ENCODE measurements at places on chromosomes 3 and 15.

- no peak for DNase-seq
These were observed 909.7 kb downstream of the PLOD2 start for GRCh38 chr3:145251311-145251710.

GRCh38 chr15:76433798-76434400 lies 97.3 kb downstream of the ISL2 start:
- no peak for DNase-seq

DNA sequence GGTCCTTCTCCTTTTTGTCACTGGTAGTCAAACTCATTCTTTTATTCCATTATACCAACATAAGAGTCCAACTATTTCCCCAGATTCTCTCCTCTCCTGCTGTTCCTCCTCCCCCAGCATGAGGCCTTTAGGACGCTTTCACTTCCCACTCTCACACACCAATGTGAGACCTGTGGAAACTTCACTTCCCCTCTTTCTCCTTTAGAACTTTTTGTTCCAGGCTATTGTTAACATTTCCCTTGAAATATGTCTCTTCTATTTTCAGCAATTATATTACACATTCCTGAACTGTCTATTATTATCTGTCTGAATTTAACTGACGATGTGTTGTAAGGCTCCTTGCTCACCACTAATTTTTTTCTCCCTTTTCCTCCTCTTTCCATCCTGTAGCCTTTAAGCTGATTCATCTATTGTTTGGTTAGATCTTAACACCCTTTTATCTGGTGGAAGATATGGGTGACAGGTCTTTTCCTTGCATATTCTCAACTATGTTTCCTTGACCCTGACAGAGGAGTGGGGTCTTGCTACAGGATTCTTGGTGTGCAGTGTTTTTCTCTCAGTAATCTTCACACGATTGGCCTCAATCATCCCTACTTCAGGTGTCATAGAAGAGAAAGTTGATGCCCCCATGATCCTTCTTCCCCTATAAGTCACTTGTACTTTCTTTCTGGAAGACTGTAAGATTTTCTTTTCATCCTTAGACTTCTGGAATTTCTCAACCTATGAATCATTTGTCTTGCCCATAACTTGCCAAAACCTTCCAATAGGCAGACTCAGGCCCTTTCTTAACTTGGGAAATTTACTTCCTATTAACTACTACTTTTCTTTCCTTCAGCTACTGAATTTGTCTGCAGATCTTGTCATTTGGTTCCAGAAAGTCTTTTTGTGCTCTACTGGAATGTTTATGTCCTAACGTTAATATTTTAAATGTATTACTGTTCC lies 5.9 kb downstream of the CYP19A1 start:
- DNase-seq = no peak

DNA sequence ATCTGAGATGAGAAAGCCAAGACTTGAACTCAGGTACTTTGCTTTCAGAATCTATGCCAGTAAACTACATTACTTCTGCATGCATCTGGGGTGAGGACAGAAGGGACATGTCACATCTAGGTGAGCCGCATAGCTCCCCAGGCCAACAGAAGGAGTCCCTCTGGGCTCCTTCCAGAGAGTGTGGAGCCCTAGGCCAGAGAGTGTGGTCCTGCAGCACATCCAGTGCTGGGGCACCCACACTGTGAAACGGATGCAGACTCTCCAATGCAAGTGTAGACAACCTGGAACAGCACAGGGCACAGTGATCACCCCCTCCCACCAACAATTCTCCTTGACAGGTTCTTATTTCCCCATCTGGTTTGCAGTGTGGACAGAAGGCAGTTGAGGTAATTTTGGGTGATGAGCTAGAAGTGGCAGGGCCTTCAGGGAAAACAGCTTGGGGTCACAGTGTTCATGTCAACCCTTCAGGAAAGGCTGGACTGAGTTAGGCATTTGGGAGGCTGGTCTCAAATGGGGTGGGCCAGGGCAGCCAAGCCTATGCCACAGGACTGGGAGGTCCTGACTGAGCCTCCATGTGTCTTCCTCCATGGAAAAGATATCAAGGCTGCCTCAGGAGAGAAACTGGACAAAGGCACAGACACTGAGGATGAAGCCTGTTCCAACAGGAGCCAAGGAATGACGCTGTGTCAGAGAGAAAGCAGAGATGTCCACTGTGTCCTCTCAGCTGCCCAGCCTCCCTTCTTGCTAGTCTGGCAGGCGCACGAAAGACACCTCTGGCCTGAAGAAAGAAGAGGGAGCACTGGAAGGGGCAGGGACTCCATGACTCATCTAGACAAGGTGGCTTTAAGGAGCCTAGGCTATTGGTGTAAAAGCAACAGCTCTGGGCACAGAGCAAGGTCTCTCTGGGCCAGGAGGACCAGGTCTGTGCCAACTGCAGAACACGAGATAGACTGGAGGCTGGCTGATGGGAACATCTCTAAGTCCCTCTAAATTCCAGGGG lies 1.7 kb downstream of the PLCD1 start:
- no peak for DNase-seq

DNA sequence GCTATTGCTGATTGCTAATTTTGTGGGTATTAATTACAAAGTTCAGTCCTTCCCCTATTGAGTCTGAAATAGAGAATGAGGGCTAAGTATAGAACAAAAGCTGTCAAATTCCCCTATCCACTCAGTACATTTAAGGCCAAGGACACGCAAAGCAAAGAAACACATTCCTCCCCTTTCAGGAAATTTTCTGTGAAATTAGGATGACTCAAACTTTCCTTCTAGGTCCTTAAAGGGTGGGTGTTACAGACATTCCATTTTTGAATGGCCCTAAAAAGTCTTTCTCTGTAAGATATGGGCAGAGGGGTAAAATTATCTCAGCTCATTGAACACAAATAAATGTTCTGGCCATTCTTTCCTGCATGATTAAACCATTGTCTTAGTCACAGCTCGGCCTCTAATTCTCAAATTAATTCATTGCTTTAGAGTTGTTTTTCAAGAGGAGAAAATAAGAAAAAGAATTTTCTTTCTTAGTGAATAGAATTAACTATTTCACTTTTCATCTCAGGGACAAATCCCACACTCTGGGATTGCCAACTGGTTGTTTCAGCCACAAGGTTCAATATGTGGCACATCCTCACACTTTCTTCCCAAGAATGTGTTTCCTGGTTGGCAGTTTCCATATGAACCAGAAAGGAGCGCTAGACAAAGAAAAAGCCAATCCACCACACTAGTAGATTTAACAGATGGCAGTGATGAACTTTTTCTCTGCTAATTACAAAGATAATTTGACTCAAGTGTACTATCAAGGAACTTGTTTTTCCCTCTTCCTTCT lies 424.1 kb downstream of the ZNF385D start:
- DNase-seq = no peak

- no peak for DNase-seq
These were observed 37.7 kb upstream of the GNB5 start for GRCh38 chr15:52228921-52229320.

- no peak for DNase-seq
These were observed 36.6 kb upstream of the RHO start for GRCh38 chr3:129491794-129492193.
